ENCODE measurements at places on chromosomes 1 and 21. TPM values are rescaled to one million over a fixed set of nuclear protein-coding genes. Genes with fewer than 3 reads are reported as not detected.

Gene DPYD
- 84.3 TPM for total RNA-seq

Gene ZNF648
- 0.11 TPM for total RNA-seq

Gene MYOG
- total RNA-seq: 12.7 TPM

Gene GIPC2
- 4.4 TPM for total RNA-seq

Gene GUCA2B
- total RNA-seq: not detected

Gene HSF2BP
- total RNA-seq: 1.1 TPM

Gene AIRE
- 0.11 TPM for total RNA-seq

Gene RPAP2
- 50.6 TPM for total RNA-seq

Gene IFT25
- total RNA-seq: 63.7 TPM

Gene SLFNL1
- total RNA-seq: 0.69 TPM

Gene PKP1
- 4.0 TPM for total RNA-seq

Gene LRRN2
- total RNA-seq: 0.90 TPM

Gene ITGB3BP
- 96.1 TPM for total RNA-seq

Gene CYP4Z1
- 0.53 TPM for total RNA-seq

Gene NPHS2
- total RNA-seq: not detected

Gene EXTL1
- 2.3 TPM for total RNA-seq

Gene DMBX1
- total RNA-seq: not detected

Gene OR2T33
- total RNA-seq: not detected

Gene GJB5
- total RNA-seq: 2.7 TPM

Gene C4BPA
- 0.95 TPM for total RNA-seq
